ENCODE measurements at places on chromosomes 11 and 22.
A peak's percentile ranks its signal among the peaks of the same experiment; 100 is the strongest.

GRCh38 chr11:42975180-42975529 lies 336.6 kb upstream of the API5 start:
- DNase-seq: no peak

- DNase-seq: no peak
Observed at GRCh38 chr22:39681038-39681861, 110.7 kb downstream of the CACNA1I start.

- DNase-seq: no peak
Observed at GRCh38 chr11:27418356-27418755, 54.2 kb downstream of the LGR4 start.

- no peak for DNase-seq
Observed at GRCh38 chr22:35046744-35047462, 19.1 kb upstream of the ISX start.

GRCh38 chr11:3920148-3920852 lies 64.8 kb downstream of the STIM1 start:
- DNase-seq: no peak

- DNase-seq: no peak
Observed at GRCh38 chr11:58639669-58640068, 17.2 kb downstream of the CNTF start.

DNA sequence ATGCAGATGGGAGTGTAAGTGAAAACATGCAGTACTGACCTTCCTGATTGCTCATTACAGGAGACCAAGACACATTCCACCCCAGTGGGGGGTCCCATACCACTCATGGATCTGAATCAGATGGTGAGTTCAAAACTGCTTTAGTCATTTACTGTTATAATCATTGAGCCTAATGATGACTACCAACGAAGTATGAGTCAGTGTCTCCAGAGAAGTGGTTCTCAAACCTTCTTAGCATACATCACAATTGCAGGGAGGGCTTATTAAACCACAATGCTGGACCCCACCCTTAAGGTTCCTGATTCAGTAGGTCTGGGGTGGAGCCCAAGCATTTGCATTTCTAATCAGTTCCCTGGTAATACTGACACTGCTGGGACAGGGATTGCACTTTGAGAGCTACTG lies 75.8 kb downstream of the CD44 start:
- DNase-seq: no peak

- no peak for DNase-seq
Observed at GRCh38 chr11:98512938-98513337, 507.8 kb upstream of the CNTN5 start.

DNA sequence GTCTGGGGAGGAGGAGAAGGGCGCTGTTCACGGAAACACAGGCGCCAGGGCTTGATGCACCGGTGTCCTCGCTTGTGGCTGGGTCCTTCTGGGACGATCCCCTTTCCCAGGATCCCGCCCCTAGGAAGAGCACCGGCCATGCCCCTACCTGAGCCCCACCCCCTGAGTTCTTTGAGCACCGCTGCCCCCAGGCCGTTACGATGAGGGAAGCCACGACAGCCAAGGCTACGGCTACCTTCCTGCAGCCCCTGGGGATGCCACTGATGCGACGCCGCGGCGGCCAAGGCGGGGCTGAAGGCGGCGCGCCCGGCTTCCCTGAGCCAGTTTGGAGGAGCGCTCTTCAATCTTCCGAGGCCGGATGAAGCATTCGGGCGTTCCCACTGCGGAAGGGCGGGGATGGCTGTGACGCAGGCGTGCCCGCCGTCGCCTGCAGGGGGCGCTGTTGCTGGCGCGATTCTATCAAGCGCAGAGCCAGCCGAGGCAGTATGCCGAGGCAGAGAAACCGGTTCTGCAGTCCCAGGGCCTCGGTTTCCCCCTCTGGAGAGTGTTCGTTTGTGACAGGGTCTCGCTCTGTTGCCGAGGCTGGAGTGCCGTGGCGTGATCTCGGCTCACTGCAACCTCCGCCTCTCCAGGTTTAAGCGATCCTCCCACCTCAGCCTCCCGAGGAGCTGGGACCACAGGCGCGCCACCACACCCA lies 9.7 kb upstream of the NEFH start:
- DNase-seq: peak; percentile 40

DNA sequence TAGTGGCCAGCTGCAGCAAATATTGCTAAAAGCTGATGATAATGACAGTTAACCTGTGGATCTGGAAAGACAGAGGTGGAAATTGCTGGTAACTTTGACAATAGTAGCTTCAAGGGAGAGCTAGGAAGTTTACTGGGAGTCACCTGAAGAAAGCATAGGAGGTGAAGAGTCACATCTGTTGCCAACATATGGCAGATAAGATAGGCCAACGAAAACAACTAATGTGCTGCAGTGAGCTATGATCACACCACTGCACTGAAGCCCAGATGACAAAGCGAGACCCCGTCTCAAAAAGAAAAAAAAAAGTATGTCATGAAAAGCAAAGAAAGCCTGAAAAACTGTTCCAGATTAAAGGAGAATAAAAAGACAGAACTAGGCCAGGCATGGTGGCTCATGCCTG lies 4.3 kb upstream of the PRDM10 start:
- DNase-seq: no peak

DNA sequence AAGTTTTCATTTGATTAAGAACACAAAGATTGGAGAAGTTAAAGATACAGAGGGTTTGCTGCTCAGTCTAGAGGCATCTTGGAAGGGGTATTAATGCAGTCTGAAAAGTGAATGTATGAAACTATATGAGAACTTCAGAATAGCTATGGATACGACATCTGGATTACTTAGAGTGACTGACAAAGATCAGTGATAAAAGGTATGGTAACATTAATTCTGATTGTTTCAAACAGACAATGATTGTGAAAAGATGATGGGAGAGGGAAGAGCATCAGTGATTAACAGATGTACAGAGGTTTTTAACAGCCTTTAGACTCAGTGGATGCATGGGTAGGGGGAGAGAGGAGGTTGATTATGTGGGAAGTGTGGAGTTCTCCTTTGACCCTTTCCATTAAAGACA lies 919.4 kb upstream of the CNTN5 start:
- DNase-seq: no peak

DNA sequence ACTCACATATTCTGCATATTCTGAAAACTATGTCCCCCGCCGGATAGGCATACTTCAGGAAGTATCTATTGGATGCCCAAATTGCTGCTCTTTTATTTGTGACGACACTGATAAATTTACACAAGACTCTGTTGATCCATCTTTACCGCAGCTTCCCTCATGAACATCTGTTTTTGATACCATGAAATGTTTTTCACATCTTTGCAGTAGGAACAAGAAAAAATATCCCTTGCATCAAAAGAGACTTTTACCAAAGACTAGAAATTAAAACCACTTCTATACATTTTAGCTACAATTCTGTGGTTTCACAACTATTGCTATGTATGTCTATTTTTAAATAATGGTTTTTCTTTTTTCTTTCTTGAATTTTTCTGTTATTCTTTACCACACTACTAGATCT lies 15.3 kb downstream of the POU2AF2 start:
- DNase-seq: no peak

DNA sequence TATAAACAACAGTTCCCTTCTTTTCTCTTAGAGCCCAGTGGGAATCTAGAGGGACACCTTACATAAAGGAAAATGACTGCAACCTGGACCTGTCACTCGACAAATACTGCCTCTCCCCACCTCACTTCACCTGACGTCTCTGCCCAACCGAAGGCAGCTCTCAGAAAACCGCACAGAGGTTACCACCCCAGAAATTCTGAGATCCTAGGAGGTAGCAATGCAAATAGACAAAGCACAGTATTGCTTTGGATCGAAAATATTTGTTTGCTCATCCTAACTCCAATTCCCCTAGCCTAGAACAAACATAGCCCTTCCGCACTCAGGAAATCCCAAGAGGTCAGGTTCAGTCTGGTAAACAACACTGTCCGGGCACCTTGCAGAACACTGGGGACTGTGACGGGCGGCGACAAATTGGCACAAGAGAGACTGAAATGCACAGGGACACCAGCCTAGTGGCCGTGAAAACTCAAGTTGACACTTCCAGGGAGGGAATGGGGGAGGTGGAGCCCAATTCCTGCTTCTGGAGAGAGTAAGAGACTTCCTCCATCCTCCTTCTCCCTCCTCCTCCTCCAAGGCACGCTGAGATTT lies 420 bp upstream of the TRIM44 start:
- DNase-seq: no peak

DNA sequence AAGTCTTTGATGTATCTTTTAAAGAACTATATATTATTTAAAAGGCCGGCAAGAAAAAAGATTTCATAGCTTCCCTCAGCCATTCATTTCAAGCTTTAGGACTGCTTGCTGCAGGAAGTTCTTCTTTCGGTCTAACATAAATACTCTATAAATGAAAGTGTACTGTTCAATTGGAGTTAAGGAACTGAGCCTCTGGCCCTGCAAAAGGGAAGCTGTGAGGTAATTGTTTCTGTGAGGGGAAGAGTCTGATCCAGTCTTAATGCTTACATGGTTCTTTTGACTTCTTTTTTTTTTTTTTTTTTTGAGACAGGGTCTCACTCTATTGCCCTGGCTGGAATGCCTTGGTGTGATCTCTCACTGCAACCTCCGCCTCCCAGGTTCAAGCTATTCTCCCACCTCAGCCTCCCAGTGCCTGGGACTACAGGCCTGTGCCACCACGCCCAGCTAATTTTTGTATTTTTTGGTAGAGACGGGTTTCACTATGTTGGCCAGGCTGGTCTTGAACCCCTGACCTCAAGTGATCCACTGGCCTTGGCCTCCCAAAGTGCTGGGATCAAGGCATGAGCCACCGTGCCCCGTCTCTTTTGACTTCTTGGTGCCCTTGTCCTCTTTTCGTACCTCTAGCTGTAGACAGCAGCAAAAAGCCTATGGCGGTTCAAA lies 4.7 kb upstream of the TRIM29 start:
- DNase-seq: no peak

DNA sequence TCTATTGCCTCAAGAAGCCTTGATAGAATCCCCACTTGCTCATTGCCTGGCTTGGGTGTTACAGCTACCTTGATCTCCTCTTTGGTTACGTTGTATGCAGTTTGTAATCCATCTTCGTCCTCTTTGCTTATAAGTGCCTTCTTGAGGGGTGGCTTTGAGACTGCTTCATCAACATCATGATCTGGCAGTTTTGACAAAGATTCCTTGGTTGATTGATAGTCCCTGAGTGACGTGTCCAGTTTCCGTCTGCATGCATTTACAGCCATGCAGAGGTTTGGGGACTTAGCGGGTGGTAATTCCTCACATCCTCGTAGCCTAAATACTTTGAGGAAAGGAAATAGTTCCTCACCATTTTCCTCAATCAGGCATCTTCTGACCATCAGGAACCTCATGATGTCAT lies 23.1 kb downstream of the NEU3 start:
- no peak for DNase-seq

DNA sequence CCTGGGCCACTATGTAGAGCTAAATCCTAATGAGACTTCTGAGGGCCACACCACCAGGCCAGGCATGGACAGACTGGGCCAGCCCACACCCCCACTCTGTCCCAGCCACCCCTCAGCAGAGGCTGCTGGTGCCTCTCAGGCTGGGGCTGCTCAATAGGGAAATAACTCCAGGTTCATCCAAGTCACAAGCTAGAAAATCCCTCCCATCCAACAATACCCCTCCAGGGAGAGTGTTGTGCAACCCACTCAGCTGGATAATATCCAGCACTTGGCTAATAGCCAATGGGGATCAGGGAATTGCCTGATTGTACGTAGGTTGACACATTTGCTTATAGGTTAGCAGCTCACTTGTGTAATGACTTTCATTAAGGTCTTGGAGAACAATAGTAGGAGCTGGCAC lies 64.1 kb upstream of the WNT11 start:
- no peak for DNase-seq

- DNase-seq: no peak
Observed at GRCh38 chr11:20160425-20161229, at the start of gene DBX1. Gene DBX1, minus strand, starts transcription at chr11:20160475. Its CDS starts 151 bp downstream, at chr11:20160324.

DNA sequence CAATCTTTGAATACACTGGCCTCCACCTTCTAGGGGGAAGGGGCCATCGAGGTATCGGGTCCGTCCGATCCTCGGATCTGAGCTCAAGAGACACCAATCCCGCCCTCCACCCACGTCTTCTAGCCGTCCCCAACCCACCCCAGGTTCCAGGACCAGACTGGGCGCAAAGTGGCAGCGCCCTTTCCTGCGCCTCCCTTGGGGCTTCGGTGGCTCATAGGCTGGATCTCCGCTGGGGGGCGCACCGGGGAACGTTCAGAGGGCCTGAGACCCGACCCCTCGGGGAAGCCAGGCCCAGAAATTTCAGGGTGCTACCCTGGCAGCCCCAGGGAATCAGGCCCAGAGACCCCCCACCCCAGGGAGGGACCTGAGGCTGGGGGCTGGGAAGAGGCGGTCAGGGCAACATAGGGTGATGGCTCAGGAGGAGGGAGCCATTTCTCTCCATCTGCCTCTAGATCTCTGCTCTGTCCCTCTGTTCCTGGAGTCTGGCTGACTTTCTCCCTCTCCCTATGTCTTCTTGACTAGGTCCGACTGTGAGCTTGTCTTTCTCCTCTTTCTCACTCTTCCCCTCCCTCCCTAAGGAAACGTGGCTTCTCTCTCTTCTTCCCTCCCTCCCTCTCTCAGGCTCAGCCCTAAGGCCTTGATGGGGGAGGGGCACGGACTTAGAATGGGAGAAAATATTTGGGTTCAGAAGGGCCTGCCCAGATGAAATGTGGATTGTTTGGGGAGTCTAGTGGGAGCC lies 1.1 kb downstream of the CREB3L1 start:
- peak; percentile 88 for DNase-seq

GRCh38 chr11:113243696-113244095 lies 70.7 kb upstream of the TTC12 start:
- no peak for DNase-seq

DNA sequence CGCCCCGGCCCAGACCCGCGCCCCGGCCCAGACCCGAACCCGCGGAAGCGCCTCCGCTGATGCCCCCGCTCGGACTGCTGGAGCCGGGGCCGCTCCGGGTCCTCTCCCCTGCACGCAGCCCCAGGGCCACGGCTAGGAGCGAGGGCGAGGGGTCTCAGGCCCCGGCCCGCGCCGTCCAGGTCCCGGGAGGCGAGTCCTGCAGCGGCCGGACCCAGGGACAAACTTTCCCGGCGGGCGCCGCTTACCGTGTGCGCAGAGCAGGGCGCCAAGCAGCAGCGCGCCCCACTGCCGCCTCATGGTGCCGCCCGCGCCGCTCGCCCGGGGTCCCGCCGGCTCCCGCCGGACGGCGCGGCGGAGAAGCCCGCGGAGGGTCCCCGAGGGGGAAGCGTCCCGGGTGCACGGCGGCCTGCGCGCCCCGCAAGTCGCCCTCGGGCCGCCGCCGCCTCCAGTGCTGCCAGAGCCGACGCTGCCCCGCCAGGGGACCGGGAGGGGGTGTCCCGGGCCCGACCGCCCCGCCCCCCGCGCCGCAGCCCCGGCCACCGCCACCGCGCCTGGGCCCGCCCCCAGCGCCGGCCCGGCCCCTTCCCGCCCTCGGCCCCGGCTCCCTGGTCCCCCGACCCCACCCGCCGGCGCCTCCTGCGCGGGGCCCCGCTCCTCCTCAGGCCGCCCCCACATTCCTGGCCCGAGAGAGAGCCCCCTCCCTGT lies at the start of gene LRP4:
Gene LRP4 (minus strand): TSS at position 468 of the 705 bp plus-strand sequence. CDS start 171 bp downstream, at position 297.
- peak; percentile 68 for DNase-seq

DNA sequence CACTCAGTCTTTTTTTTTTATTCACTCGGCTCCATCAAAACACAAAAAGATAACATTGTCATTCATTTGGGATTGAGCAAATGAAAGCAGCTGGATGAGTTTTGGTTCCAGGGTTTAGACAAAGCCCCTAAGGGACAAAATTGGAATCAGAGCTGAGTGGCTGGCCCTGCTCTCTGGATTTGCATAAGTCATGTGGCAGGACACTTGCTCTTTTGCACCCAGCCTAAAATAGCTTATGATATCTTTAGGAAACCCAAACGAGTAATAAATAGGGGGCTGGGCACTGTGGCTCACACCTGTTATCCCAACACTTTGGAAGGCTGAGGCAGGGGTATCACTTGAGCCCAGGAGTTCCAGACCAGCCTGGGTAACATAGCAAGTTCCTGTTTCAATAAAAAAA lies 11.0 kb upstream of the TMEM121B start:
- DNase-seq: no peak
